ENCODE measurements at places on chromosomes 1 and 21.

DNA sequence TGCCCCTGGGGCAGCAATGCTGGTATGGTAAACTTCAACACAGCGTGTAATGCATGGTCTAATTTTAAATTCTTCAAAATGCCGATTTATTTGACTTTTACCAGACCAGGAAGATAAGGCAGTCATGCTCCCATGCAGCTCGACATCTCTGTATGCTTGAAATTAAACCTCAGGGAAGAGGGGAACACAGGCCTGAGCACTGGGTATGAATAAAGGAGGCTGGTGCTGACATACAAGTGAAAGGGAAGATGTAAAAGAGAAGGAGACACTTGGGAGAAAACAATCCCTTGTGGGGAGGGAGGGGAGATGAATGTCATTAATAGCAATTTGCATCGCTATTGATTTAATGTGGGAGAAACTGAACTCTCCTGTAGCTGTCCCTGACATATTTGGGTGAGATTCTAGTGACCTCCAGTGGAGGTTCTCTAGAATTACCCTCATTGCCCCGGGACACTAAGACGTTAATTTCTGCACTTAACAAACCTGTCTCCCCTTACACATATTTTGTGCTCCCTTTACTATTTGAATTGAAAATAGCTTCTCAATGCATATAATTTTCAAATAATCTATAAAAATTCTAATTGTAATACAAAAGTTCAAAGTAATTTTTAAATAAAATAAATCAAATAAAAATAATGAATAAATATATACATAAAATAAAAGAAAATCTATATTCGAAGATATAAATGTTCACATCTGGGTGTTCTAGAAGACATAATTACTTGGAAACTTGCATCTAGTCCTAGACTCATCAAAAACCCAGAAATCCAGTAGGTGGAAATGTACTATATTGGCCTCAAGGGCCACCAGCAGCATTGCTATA, 283.1 kb downstream of the LMX1A start:
- no peak for DNase-seq

GRCh38 chr1:104761961-104762570, 1012.4 kb downstream of the AMY1C start:
- no peak for DNase-seq

DNA sequence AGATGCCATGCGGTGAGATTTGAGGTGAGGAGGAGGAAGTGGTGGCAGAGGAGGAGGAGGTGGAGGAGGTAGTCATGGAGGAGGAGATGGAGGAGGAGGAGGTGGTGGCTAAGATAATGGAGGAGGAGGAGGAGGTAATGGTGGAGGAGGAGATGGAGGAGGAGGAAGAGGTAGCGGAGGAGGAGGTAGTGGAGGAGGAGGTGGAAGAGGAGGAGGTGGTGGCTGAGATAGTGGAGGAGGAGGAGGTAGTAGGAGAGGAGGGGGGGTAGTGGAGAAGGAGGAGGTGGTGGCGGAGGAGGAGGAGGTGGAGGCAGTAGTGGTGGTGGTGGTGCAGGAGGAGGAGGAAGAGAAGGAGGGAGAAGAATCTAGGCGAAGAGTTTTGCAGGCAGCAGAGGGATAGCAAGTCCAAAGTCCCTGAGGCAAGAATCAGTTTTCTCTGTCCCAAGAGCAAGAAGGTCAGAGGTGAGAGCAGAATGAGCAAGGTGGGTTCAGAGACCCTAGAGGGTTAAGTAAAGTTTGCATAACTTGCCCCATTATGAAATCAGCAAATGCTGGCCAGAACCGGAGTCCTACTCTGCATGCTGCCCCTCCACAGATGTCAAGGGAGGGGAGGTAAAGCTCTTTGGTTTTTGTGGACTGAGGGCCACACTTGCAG, 38.9 kb upstream of the GNPAT start:
- no peak for DNase-seq

DNA sequence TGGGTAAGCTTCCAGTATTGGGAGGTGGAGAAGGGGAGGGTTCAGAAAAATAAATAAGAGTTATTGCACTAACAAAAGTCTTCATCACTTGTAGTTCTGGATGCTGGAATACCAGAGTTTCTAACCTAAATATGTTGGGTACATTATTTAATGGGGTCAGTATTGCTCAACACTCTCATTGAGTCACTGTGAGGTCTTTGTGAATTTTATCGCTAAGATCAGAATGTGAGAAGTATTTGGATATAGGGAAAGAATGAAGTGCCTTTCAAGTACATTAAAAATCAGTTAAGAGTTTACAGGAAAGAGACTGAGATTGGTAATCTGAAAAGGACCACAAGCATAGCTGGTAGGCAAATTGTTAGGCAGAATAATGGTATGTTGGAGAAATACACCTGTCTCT, 8.8 kb downstream of the SNRPE start:
- DNase-seq: no peak

DNA sequence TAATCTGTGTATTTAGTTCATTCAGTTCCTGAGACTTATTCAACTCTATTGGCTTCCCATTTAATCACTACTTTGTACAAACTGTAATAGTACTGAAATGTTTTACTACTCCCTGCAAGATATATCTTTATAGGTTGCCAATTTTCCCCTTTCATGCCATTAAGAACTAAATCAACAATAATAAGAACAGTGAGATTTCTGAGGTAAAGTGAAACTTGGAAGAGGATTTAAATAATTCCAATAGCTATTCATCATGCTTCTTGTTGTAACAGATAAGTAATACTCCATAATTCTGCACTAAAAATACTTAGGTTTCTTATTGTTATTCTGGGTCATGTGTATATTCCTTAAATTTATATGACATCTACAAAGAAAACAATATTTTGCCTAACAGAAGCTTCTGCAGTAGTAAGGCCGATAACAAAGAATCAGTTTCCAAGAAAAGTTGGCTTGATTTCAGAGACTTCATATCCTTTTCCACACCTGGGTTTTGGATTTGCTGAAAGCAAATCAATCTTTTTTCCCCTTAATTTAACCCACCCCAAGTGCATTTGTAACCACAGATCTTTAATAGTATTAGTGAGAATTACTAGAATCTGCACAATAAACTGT, 258.3 kb downstream of the FAF1 start:
- DNase-seq: no peak

DNA sequence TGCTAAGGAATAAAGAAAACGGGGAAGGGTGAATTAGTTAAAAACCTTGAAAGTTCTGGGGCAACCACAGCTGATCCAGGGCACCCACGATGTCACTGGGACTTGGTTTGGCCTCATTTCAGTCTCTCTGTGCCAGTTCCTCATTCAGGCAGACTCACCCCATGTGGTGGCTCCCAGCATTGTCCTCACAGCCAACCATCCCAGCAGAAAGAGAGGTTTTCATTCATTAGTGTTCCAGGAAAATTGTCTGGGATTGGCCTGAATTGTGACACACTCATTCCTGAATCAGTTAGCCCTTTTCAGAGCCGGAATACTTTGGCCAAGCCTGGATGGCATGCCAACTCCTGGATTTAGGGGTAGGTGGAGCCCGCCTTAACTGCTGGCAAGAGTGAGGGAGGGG, 367.7 kb downstream of the PRDM2 start:
- DNase-seq: no peak

DNA sequence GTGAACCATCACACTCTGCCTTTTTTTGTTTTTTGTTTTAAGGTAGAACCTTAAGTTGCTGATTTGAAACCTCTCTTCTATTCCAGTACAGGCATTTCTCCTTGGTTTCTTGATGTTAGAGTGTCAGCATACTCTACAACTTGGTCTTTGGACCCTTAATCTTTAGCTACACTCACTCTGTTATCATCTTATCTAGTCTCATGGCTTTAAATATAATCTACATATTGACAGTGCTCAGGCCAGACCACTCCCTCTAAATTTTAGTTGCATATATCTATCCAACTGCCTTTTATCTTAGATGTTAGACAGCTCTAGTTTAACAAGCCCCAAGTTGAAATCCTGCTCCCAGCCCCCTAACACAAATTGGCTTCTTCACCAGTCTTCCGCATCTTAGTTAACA, 22.1 kb downstream of the NME7 start:
- DNase-seq: no peak

DNA sequence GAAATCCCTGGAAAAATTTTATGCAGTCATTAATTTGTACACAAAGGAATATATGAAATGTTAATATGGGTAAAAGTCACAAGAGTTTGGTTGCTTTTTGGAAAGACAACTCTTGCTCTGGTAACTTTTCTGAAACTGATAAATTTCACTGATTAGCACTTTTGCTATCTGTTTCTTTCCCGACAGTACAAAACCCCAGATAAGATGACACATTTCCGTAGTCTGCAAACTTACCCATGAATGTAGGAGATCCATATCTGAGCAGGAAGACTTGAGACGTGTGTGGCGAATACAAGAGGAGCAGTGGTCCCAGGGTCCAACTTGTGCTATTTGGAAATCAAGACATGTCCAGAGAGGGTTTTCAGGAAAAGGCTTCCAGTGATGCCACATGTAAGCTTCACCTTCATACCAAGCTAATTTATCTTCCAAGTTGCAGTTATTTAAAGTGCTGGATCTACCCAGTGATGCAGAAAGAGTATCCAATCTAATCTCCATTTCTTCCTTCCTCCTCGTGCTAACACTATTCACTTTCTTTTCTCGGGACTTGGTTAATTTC, 35.9 kb upstream of the SAMSN1 start:
- no peak for DNase-seq

- no peak for DNase-seq
Measured at GRCh38 chr1:226706684-226707083, 32.4 kb downstream of the ITPKB start.

DNA sequence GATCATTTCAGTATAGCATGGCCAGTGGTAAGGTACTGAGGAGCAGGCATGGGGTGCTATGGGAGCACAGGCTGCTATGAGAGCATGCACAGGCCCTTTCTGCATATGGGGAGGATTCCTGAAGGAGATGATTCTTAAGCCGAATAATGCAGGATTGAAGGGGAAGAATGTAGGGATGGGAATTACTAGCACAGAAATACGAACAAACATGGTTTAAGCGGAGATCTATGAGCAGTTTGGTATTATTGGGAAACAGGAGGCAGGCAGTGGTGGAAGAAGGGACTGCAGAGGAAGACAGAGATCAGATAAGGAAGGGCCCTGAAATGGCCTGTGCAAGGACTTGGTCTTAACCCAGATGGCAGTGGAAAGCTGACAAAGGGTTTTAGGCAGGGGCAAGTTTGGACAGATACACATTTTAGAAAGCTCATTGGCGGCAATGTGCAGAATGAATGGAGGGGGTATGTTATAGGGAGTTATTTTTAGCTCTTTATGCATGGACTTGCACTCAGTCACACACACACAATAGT, 1.7 kb downstream of the OSCP1 start:
- DNase-seq: no peak

Measured in HS-5 (cell line).